ENCODE measurements at places on chromosomes 6 and 20.

- DNase-seq, result no peak
Observed at GRCh38 chr20:39758876-39759275, 796.7 kb downstream of the DHX35 start.

DNA sequence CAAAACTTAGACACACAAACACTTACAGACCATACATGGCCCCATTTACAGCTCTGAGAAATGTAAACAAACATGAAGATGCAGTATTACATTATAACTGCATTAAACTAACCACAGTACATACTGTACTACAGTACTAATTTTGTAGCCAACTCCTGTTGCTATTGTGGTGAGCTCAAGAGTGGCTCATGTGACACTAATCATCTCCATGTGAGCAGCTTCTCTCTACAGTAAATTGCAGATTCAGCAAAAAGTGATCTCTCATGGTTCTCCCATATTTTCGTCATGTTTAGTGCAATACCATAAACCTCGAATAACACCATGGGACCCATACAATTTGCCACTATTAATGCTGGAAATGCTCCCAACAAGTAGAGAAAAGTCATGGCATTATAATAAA is 860.4 kb downstream of the EPHA7 start:
- no peak for DNase-seq

DNA sequence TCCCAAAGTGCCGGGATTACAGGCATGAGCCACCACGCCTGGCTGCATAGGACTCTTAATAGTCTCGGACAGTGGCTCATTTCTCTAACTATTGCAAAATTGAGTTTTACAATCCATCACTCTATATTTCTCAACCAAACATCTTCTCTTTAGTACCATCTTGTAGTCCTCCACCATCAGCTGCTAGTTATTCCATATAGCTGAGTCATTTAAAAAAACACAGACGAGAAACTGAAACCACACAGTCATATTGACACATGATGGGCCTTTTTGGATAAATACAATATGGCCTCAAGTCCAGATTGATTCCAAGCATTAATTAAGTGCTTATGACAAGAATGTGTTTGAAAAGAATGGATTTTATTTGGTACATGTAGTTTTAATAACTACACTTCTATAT is 599.1 kb downstream of the MEI4 start:
- no peak for DNase-seq

DNA sequence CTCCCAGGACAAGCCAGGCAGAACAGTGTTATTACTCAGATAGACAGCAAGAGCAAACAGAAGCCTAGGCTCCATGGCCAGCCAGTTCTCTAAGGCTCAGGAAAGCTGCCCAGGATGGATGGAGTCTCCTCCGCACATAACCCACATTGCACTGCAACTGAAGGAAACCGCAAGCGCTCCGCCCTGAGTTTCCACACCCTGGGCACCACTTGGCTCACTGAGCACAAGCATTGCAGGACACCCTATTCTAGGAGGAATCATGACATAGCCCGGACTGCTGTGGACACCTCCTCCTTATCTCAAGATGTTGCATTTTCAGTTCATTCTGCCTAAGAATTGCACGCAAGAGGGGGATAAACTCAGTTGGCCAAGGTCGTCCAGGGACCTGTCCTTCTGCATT is 42.9 kb downstream of the LINC00237 start:
- no peak for DNase-seq

- DNase-seq, result no peak
Observed at GRCh38 chr20:63099456-63100173, 92.9 kb upstream of the BHLHE23 start.

GRCh38 chr20:21315138-21315537 is 12.0 kb downstream of the XRN2 start:
- peak; percentile 1 for DNase-seq

GRCh38 chr6:19167251-19167650 is 669.9 kb upstream of the ID4 start:
- DNase-seq, result no peak

DNA sequence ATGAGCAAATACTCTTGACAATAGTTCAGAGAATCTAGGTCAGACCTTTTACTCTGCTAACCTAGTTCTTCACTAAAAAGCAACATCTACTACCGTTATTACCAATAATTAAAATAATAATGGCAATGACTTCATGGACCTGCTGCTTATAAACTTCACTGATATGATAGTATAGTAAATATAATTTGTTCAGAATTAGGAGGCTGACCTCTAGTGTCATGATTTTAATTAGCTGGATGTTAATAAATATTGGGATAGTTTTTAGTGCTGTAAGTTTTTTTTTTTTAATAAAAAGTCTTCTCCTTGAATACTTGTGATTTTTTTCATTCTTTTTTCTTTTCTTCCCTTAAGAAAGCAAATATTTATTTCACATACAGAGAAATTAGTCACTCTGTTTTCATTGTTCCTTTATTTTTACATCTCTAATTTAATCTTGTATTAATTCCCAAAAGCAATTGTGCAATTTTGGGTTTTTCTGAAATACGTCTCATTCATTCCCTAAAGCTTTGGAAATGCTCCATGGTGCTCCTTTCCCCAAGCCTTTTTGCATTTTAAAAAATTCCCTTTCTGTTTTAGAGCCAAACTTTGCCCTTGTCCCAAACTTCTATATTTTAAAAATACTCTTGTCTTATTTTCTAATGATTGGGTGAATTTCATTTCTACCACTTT is 46.6 kb upstream of the UST start:
- no peak for DNase-seq

DNA sequence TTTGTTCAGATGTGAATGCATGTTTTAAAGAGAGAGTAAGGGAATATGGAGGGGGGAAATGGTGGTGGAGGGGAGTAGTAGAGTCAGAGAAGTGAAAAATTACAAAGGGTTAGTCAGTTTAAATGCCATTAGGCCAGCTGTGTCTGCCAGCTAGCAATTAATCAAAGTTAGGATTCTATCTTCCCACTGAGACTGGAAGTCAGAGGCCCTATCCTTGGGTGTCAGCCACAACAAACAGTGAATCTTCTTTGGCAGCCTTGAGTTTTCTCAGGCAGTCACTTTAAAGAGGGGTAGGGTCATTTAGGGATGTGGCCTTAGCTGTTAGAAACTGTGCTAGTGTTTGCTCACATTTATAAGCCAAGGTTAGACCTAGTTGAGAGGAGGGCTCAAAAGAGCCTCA is 120.5 kb upstream of the BTBD3 start:
- peak; percentile 58 for DNase-seq

- no peak for DNase-seq
Observed at GRCh38 chr20:17061715-17062114, 165.1 kb upstream of the PCSK2 start.

DNA sequence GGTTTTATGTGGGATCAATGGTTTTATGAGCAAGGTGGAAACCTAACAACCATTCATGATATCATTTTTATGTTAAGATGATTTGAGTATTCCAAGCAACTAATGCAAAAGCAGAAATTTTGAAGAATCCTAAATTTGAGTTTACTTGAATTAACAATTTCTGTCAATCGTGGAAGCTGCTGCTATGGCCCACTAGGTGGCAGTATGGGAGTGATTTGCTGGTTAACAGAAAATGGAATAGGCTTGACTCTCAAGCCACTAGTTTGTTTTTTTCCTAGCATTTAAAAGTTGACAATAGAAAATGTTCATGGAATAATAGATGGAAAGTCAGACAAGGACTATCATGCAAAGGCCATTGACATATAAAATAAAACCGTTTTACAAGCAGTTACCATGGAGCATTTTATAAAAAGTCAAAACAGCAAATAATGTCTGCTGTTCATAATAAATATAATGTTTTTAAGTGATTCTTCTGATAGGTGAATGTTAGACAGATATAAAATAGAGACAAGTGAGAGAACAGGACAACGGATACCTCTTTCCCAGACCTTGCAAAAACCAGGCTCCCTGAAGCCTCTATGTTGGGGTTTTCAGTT is 43.0 kb upstream of the TMEM200A start:
- peak; percentile 13 for DNase-seq
